ENCODE measurements at places on chromosomes 4 and X.

DNA sequence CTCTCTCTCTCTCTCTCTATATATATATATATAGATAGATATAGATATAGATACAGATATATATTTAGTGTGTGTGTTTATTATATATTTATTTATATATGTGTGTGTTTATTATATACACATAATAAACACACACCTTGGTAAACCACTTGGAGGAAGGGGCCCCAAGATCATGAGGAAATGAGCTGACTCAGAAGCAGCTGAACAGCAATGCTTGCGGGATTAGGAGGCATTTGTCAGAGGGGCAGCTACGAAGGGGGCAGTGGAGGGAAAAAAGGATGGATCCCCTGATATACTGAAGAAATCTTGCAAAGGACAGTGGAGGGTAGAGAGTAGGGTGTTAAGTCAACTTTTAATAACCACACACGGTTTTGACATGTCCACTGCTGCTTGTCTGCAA, 120.0 kb upstream of the SORBS2 start:
- peak; percentile 51 for DNase-seq

DNA sequence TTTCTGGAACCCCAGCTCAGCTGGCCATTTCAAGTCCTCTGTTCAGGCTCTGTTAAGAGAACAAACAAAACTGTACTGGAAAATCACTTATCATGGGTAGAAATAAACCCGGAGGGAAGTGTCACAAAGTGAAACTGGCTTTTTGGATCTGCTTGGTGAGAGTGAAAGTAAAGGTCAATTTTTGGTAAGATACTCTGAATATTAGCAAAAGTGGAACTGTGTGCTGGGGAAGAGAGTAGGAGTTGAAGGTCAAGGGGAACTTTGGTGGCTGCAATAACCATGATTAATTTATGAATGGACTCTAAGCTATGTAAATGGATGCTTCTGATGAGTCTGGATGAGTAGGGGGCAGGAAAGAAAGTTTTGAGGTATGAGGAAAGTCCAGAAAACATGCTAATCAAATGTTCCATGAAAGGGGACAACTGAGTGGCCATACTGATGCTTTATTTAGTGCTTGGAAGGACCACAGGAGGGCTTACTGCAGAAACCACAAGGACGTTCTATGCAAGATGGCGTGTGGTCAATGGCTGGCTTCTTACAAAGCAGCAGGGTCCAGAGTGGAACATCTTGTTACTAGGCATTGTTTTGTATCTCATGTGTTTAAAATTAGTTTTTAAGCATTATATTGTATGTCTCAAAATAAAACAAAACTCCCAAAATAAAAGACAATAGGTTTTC, 36.8 kb upstream of the TNIP3 start:
- no peak for DNase-seq

GRCh38 chrX:21749924-21750323, 8.0 kb downstream of the SMPX start:
- DNase-seq: no peak

DNA sequence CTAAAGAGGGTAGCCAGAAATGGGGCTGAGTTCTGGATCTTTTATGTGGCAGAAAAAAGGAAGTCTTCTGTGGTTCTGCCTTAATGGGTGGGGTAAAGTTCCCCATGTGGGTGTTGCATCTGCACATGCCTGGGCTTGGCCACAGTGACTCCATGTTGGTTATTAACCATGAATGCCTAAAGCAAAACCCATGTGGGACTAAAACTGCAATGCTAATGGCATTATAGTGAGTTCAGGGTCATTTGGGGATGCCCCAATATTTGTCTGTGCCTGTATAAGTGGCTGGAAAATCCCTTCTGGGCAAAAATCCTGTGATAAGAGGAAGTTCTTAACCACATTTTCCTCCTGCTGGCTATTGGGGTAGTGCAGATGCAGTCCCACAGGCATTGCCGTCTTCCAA, 857.4 kb downstream of the FAT4 start:
- no peak for DNase-seq

DNA sequence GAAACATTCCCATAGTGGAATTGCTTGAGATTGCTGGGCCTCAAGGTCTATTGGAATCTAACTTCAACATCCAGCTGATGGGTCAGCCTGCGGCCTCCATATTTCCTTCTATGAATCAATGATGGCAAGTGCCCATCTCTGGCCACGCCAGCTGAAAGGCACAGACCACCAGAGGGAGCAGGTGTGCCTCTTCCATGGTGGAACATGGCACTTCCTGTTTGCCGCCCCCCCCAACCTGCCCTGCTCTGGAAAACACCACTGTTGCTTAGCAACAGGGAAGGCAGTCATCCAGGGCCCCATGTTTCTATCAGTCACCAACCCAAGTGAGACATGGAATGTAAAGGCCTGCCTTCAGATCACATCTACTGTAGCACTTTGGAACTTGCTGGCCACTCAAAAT, 11.6 kb downstream of the PAGE4 start:
- peak; percentile 43 for DNase-seq

DNA sequence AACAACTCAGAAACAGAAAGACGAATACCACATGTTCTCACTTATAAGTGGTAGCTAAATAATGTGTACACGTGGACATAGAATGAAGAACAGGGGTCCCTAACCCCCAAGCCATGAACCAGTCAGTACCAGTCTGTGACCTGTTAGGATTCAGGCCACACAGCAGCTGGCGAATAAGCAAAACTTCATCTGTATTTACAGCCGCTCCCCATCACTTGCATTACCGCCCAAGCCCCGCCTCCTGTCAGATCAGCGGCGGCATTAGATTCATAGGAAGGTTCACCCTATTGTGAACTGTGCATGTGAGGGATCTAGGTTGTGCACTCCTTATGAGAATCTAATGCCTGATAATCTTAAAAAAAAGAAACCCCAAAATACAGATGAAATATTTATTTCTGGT, 1128.7 kb downstream of the NLGN4X start:
- DNase-seq: no peak

GRCh38 chr4:120922381-120923206, at the start of gene PRDM5:
TSS of gene PRDM5 (minus strand) at chr4:120922726. CDS start at chr4:120922608, 118 bp downstream.
- DNase-seq: peak; percentile 58

GRCh38 chrX:134020910-134021309, 35.5 kb upstream of the GPC3 start:
- no peak for DNase-seq

- no peak for DNase-seq
Observed at GRCh38 chrX:71396576-71396975, 30.4 kb downstream of the TAF1 start.

DNA sequence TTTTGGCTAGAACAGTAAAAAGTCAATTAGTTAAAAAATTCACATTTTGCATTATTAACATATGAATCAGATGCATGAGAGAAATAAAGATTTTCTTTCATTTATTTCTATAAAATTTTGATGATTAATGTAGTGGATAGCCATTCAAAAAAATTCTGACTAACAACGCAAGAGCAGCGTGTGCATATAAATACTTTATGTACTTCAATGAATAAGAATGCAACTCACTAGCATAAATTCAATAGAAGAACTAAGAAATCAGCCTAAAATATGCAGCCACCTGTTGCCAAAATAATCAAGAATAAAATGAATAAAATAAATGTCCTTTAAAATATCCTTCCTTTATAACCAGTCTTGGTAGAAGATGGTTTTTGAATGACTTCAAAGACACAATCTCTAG, 471.9 kb downstream of the PDGFC start:
- DNase-seq: no peak

DNA sequence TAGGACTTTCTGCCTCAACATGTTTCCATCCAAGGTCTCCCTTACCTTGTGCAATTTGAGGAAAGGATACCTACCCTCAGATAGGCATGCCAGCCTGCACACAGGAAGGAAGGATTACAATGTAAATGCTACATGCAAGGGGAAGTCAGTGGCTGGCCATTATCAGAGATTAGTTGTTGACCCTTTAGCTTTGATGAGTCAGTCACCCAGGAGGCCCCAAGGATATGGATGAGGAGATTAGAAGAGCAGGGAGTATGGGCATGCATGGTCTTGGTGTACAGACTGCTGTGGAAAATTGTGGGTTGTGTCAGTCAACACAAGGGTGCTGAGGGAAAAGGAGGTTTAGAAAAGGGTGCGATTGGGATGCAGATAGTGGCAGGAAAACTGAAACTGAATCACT, 92.0 kb downstream of the GUCY2F start:
- no peak for DNase-seq

DNA sequence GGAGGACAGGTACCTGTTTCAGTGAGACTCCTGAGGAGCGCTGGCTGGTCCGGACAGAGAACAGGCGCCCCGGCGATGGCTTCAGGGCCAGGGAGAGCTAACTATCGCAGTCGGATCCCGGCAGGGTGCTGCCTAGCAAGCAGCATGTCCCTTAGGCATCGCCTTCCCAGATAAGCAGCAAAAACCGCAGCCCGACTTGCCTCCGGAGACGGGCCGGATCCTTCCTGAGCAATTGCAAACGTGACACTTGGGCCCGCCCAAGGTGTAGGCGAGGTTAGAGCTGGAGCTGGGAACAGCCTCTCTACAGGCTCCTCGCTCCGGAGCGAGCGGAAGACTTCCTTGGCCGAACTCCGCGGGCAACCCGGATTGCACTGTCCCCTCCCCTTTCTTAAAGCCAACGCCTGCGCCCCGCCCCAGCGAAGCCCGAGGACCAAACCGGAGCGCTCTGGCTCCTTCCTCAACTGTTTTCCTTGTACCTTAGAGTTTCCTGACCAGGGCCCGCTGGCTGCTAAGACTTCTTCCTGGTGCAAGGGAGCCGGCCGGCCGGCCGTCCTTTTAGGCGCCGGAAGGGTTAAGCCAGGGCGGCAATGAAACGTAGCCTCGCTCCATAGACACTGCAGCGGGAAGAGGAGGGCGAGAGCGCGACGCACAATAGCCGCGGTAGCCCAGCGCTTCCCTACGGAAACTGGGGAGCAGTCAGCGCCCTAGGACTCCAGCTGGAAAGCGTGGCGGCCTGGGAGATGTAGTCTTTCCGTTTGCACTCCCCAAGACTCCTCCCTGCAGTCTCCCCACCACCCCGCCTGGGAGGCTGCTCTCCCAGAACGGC, at the start of gene OPHN1:
Gene OPHN1 (minus strand): TSS at position 341 of the 826 bp plus-strand sequence. CDS start 475 bp downstream, outside the sequence.
- DNase-seq: peak; percentile 76

GRCh38 chr4:73193659-73194058, 64.9 kb downstream of the ANKRD17 start:
- no peak for DNase-seq

DNA sequence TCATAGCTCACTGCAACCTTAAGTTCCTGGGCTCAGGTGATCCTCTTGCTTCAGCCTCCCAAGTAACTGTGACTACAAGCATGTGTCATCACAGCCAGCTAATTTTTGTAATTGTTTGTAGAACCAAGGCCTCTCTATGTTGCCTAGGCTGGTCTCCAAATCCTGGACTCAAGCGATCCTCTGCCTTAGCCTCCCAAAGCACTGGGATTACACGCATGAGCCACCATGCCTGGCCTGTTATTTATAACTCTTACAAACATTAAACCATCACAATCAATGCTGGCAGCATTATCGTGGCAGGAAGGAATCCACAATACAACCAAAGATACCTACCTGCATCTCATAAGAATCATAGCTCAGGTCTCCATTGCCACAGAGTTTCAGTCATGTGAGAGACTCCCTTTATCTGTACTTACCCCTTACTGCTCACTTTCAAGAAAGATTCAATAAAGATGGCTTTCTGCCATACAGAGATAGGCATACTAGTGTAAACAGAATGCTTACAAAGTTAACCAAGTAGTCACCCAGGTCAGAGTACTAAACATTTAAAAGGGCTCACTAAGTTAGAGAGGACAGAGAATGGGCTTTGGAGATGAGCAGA, 48.5 kb downstream of the SMIM31 start:
- DNase-seq: no peak

- DNase-seq: no peak
Observed at GRCh38 chrX:20753076-20753475, 486.4 kb upstream of the RPS6KA3 start.

GRCh38 chr4:94390804-94391410, 48.3 kb upstream of the HPGDS start:
- DNase-seq: no peak

DNA sequence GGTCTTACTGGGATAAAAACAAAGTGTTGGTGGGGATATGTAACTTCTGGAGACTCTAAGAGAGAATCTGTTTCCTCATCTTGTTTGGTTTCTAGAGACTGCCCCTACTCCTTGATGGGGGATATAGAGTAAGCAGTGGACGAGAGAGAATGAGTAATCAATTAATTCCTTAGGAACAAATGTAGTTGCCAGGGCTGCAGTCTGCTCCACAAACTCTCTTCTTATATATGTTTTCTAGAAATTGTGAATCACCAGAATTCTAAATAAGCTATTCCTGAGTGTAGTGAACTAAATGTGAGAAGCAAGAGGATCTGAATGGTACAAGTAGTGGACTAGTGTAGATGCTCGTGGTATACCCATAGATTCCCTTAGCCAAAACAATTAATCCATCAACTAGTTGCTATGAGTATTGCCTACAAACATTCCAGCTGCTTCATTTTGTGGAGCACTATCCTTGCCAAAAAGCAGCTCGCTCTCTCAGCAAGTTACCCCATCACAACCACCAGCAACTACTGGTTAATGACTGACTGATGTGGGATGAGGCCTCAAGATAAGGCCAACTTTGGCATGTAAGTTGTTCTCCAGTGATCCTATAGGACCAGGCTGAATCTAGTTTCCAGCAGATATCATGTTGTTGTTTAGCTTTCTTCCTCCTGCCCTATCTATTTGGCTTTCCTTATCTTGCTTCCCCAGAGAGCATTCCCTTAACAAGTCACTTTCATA, 273.0 kb downstream of the SLC7A11 start:
- DNase-seq: peak; percentile 21

- DNase-seq: peak; percentile 80
Observed at GRCh38 chr4:168560184-168561180, 63.6 kb downstream of the PALLD start.

DNA sequence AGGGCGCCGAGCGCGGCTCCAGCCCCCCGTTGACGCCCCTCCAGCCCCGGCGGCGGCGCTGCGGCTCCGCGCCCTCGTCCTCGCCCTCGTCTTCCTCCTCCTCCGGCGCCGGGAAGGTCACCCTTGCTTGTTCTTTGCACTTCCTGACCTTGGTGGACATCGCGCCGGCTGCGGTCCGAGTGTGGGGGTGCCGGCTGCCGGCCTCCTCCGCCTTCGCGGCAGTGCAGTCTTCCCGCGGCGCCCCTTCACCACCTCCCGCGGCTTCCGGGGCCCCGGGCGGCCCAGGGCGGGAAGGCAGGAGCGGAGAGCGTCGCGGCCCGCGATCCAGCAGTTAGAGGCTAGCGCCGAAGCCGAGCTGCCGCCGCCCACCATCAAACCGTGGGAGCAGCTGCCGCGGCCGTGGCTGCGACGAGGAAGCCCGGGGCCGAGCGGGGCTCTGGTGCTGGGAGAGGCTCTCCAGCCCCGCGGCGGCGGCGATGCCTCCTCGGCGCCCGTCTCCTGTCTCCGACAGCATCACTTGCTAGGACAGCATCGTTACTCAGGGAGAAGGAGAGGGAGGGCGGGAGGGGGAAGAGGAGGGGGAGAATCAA, at the start of gene TRPC3:
Gene TRPC3 (minus strand): TSS at position 540 of the 590 bp plus-strand sequence. CDS start 380 bp downstream, at position 160.
- DNase-seq: no peak

Data from iris pigment epithelial cell (primary cell).